SIG-M5 (cell line): ENCODE measurements at places on chromosomes 13 and 19.

DNA sequence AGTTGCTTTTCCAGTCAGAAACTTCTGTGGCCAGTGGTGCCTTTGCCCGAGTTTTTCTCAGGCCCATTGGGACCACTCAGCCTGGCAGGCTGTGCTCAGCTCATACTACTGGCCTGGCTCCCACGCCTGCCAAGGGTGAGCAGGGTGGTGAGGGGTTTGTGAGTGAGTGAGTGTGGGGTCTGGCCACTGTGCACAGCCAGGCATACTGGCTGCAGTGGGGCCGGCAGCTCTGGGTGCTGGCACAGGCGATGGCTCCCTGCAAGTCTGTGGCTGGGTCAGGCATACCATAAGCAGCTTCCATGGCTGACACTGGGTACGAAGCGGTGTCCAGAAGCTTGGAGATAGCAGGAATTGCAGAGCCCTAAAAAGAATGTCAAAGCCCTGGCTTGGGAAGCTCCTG lies 161.0 kb downstream of the SLITRK6 start:
- DNase-seq, result no peak

DNA sequence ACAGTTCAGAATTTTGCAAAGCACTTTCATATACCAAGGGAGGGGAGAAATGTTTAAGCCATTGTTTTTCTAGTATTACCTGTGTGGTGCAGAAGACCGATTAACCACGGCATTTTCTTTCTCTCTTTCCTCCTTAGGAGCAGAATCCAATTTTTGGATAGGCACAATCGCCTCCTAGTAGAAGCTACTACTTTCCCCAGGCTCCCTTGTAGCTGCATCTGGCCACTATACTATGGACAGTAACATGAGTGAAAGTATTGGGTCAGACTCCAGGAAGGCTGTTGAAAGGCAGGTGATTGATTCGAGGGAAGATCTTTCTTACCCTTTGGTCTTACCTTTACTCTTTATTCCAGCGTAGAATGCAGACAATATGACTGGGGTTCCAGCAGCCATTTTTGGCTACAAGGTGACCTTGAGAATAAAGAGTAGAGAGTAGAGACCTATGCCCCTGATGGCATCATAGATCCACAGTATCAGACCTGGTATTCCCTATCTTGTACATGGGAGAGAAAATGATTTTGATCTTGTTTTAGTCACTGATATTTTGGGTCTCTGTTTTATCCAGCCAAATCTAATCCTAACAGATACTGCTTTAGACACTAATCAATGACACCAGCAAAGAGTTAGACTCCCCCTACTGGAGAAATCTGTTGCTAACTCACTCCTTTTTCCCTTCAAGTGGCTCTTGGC lies 77.0 kb downstream of the LRRC63 start:
- no peak for DNase-seq

DNA sequence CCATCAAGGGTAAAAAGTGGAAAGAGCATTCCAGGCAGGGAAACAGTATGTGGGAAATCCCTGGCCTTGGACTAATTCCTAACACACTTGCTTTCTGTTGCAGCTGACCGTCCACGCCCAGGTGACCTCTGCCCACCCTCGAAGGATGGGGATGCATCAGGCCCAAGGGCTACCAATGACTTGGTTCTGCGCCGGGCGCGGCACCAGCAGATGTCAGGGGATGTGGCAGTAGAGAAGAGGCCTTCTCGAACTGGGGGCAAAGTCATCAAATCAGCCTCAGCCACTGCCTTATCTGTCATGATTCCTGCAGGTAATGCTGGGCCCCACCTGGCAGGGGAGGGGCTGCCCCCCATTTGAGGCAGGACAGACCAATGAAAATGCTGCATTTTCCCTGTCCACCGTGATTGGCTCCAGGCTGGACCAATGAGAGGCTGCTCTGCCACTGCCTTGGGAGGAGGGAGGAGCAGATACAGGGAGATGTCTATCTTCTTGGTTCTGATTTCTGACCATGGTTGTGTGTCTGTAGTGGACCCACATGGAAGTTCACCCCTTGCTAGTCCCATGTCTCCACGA lies 12.6 kb downstream of the DNASE2 start:
- DNase-seq, result no peak

GRCh38 chr13:44792096-44792495 lies 197.2 kb downstream of the NUFIP1 start:
- no peak for DNase-seq

- no peak for DNase-seq
These were observed 122.3 kb upstream of the GPC6 start for GRCh38 chr13:93104270-93104669.

DNA sequence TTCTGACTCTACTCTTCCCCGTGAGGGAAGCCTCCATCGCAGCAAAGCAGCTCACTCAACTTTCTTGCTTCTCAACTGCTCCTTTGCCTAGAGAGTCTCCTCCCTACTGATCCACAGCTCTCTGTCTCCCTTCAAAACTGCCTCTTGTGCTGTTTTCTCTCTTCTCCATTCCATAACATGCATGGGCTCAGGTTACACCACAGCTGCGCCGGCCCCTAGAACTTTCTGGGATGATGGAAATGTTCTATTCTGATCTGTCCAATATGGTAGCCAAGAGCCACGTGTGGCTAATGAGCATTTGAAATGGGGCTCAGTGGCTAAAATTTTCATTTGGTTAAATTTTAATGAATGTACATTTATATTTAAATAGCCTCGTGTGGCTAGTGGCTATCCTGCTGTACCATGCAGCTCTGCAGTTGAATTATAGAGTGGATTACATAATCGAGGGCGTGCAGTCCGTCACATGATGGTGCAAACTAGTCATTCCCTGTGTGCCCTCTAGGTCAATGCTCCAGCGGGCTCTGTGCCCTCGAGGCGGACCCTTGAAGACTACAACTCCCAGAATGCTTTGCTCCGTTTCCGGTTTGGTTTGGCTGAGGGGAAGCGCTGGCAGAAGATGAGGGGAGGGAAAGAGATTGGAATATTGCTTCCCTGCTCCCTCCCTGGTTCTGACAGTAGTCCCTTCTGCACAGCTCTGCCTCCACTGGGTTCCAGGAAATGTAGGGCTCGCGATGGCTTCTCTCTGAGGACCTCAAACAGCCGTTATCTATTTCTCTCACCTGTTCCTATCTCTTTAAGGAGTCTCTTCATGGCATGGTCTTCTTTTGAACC lies 109.8 kb downstream of the CACNA1A start:
- no peak for DNase-seq

GRCh38 chr19:28443361-28443760 lies 769.6 kb downstream of the UQCRFS1 start:
- no peak for DNase-seq

- no peak for DNase-seq
These were observed 1200.7 kb downstream of the SLITRK1 start for GRCh38 chr13:82681535-82681934.

- no peak for DNase-seq
These were observed 15.2 kb upstream of the CPB2 start for GRCh38 chr13:46119883-46120614.

DNA sequence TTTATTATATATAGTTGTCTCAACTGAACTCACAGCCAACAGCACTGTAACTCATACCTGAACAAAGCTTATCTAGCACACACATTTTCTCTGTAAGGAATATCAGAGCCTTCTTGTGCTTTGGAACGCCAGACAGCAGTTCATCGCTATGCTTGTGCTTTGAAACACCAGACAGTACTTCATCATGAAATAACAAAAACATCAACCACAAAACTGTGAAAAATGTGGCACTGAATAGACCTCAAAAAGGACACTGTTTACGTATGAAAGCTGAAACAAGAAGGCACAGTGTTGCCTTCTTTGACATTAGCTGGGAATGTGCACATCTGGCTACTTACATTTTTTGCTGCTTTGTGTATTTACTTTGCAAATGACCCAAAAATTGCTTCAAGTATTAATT lies 160.2 kb downstream of the PDS5B start:
- no peak for DNase-seq

- DNase-seq, result no peak
These were observed 2.2 kb upstream of the PSMC4 start for GRCh38 chr19:39968789-39969188.

GRCh38 chr13:95260031-95260525 lies 41.2 kb downstream of the ABCC4 start:
- DNase-seq, result no peak

GRCh38 chr13:94382960-94383359 lies 96.5 kb downstream of the DCT start:
- DNase-seq, result no peak

- DNase-seq, result no peak
These were observed 43.4 kb upstream of the SPACA7 start for GRCh38 chr13:112332727-112333126.

DNA sequence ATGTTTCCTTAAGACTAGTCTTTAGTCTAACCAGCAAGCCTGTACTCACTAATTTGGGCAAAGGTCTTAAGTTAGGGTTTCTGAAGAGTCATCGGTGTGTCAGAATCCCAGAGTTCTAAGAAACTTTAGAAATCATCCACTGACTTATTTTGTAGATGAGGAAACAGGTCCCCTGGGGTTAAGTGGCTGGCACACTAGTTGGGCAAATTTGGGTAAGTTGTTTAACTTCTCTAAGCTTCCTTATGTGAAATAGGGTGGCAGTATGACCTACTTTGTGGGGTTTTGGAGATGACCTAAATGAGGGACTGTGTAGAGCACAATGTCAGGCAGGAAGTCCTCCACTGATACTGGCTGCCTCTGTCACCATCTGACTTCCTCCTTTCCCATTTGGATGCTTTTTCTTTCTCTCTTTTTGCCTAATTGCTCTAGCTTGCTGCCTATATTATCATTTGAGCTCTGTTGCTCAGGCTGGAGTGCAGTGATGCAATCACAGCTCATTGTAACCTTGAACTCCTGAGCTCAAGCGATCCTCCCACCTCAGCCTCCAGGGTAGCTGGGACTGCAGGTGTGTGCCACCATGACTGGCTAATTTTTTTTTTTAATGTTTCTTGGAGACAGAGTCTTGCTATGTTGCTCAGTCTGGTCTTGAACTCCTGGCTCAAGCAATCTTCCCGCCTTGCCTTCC lies 2.3 kb downstream of the ADGRE3 start:
- no peak for DNase-seq

DNA sequence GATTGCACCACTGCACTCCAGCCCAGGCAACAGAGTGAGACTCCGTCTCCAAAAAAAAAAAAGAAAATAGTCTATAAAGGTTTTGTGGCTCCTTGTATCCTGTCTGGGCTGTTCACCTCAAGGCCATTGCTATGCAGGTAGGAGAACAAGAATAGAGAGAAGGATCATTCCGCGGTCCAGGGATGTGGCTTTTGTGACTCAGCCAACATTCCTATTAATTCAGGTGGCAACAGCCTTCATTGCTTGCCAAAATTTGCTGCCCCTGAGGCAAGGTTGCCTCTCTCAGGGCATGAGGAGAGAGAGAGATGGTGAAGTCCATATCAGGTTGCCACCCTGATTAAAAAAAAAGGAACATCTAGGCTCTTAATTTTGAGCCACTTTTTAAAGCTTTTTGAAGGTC lies 8.0 kb downstream of the ZNF551 start:
- no peak for DNase-seq

GRCh38 chr19:46739290-46739771 lies 6.5 kb upstream of the FKRP start:
- DNase-seq, result no peak

DNA sequence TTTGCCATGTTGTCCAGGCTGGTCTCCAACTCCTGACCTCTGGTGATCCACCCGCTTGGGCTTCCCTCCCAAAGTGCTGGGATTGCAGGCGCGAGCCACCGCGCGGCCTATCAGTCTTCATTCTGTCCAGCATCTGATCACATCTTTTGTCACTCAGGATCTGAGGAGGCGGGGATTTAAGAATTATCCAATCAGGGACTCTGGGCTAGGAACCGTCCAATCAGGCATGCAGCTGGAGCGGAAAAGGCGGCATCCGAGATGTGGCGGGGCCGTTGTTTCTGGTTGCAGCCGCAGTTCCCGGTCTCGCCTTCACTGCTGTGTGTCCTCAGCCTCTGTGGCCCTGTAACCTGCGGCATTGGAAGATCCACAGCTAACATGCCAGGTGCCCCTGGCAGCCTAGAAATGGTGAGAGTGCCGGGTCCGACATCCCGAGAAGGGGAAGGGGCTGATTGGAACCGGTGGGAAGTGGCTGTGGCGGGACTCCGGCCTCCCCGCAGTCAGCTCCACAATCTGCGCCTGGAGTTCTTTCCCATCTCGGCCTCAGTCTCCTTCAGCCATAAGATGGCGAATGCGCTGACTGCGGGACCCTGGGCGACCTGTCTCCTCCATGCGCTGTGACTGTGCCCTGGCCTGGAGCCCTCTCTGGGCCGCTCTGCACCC lies at the start of gene ZNF729:
TSS of gene ZNF729 (plus strand) at position 291 of the 660 bp plus-strand sequence. CDS start at position 376, 85 bp downstream.
- DNase-seq, result no peak

GRCh38 chr13:40547591-40548315 lies 118.7 kb downstream of the FOXO1 start:
- no peak for DNase-seq

DNA sequence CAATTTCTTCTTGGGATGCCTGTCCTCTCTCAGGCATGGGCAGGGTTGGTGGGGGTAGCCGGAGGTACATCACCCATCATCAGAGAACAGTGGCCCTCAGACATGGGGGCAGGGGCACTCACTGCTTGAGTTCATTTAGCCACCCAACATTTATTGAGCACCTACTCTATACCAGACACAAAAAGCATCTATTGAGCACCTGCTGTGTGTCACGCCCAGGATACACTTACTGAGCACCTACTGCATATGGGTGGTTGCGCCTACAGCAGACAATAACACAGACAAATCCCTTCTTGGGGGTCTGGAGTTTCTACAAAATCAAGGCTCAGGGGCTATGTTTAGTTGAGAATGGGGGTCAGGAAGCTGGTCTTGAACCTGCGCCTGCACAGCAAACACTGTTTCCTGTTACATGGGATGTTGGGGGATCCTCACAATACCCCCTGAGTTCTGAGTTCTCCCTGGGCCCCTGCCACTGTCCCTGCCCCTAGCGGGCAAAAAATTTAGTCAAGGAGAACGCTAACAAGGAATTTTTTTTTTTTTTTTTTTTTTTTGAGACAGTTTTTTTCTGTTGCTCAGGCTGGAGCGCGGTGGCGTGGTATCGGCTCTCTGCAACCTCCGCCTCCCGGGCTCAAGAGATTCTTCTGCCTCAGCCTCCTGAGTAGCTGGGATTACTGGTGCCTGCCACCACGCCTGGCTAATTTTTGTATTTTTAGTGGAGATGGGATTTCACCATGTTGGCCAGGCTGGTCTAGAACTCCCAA lies 11.6 kb downstream of the RCN3 start:
- no peak for DNase-seq

- peak; percentile 69 for DNase-seq
These were observed 7.3 kb downstream of the POLR2E start for GRCh38 chr19:1087813-1088415.

DNA sequence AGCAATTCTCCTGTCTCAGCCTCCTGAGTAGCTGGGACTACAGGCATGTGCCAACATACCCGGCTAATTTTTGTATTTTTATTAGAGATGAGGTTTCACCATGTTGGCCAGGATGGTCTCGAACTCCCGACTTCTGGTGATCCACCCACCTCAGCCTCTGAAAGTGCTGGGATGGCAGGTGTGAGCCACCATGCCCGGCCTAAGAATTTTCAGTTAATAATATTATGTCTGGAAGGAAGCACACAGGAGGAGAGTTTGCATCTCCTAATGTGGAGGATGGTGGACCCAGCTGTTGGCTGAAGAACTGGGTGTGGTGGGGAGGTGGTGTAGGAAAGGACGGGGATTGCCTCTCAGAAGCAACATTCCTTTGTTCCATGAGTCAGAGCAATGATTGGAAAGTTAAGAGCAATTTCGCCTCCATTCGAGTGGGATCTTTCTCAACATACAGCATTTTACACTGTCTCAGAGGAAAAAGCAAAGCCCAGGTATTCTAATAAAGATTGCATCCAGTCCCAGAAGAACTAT lies 11.9 kb downstream of the PDCD2L start:
- DNase-seq, result no peak

GRCh38 chr13:24267801-24268200 lies 41.6 kb upstream of the C1QTNF9 start:
- no peak for DNase-seq

GRCh38 chr19:45138303-45138751 lies 22.5 kb downstream of the NKPD1 start:
- DNase-seq, result no peak
